ENCODE measurements at places on chromosomes 1 and 21.
A peak's percentile ranks its signal among the peaks of the same experiment; 100 is the strongest.

- no peak for DNase-seq
These were observed 21.5 kb upstream of the FMN2 start for GRCh38 chr1:240070188-240070587.

- no peak for DNase-seq
These were observed 49.7 kb downstream of the SLX9 start for GRCh38 chr21:44989537-44989886.

- DNase-seq: no peak
These were observed 8.5 kb downstream of the OVGP1 start for GRCh38 chr1:111419037-111419436.

- no peak for DNase-seq
These were observed 10.3 kb downstream of the SIM2 start for GRCh38 chr21:36709030-36709867.

GRCh38 chr1:160641323-160642280 lies 5.2 kb downstream of the SLAMF1 start:
- no peak for DNase-seq

DNA sequence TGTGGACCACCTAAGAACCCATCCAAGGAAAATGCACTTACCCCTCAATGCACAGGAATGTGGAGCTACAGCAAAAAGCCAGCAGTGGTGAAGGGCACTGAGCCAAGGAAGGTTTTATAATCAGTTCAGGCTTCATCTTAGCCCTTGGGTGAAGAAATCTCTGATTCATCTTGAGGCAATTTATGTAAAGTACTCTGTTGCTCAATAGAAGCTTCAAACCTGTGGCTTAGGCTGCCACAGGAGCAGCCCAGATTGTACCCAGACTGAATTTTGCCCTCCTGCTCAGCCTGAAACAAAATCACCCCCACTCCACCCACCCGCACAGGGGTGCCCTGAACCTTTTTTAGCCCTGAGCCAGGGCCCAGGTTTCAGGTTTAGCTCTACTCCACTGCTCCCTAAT lies at the start of gene S100A12:
TSS of gene S100A12 (minus strand) at position 111 of the 400 bp plus-strand sequence. CDS start 1,029 bp downstream, outside the sequence.
- DNase-seq: no peak

- no peak for DNase-seq
These were observed 13.8 kb downstream of the UBASH3A start for GRCh38 chr21:42417533-42417932.

GRCh38 chr1:1597275-1597930 lies 2.5 kb downstream of the FNDC10 start:
- DNase-seq: no peak

GRCh38 chr1:10295481-10296085 lies 85.2 kb downstream of the KIF1B start:
- no peak for DNase-seq

DNA sequence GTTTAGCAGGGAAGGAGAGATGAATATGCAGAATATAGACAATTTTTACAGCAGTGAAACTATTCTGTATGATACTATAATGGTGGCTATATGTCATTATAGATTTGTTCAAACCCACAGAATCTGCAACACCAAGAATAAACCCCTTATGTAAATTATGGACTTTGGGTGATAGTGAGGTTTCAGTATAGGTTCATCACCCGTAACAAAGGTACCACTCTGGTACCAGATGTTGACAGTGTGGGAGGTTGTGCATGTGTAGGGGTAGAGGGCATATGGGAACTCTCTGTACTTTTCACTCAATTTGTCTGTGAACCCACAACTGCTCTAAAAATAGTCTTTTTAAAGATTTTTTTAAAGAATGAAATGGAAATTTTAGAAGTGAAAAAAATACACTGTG lies 29.9 kb upstream of the PRDX6 start:
- no peak for DNase-seq

GRCh38 chr1:147247656-147248238 lies 5.3 kb downstream of the CHD1L start:
- no peak for DNase-seq

GRCh38 chr1:21857142-21857839 lies 45.2 kb downstream of the LDLRAD2 start:
- no peak for DNase-seq

DNA sequence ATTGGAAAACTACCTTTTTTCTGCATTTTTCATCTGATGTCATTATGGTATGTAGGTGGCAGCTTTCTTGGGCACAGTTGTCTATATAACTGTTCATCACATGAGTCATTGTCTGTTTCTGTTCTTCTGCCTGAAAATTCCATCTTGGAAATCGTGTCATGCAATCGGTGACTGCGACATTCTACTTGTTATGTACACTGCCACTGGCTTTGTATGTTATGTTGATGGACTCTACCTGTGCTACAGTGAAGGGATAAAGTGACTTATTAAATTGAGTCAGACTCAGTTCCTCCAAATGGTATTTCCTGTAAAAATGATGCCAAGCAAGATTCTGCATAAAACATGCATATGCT lies 8.6 kb downstream of the SMAP2 start:
- no peak for DNase-seq

- no peak for DNase-seq
These were observed 14.5 kb downstream of the CFHR4 start for GRCh38 chr1:196902344-196902743.

- DNase-seq: no peak
These were observed 415.3 kb upstream of the CAMK1G start for GRCh38 chr1:209168204-209168603.

GRCh38 chr1:226700861-226701260 lies 38.2 kb downstream of the ITPKB start:
- DNase-seq: no peak

- DNase-seq: no peak
These were observed 365.5 kb downstream of the PRDM2 start for GRCh38 chr1:14065486-14065885.

GRCh38 chr1:224482619-224483018 lies 48.0 kb upstream of the WDR26 start:
- no peak for DNase-seq

- no peak for DNase-seq
These were observed 19.7 kb downstream of the PRAMEF1 start for GRCh38 chr1:12810691-12811408.

- DNase-seq: no peak
These were observed 29.2 kb downstream of the NID1 start for GRCh38 chr1:236035681-236036101.

DNA sequence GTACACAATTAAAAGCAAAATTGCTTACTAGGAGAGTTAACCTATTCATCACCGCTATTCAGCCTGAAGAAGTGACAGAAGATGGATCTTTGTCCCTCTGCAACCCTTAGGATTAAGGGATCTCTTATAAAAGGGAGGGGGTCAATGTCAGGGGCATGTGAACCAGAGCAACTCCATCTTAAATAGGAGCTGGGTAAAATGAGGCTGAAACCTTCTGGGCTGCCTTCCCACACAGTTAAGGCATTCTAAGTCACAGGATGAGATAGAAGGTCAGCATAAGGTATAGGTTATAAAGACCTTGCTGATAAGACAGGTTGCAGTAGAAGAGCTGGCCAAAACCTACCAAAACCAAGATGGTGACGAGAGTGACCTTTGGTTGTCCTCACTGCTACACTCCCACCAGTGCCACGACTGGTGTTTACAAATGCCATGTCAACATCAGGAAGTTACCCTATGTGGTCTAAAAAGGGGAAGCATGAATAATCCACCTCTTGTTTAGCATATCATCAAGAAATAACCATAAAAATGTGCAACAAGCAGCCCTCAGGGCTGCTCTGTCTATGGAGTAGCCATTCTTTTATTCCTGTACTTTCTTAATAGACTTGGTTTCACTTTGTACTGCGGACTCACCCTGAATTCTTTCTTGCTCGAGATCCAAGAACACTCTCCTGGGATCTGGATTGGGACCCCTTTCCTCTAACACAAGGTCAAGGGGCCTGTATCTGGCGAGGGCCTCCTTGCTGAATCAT lies 35.3 kb upstream of the NEK2 start:
- DNase-seq: no peak

GRCh38 chr1:23383577-23384311 lies 14.1 kb upstream of the ZNF436 start:
- no peak for DNase-seq

DNA sequence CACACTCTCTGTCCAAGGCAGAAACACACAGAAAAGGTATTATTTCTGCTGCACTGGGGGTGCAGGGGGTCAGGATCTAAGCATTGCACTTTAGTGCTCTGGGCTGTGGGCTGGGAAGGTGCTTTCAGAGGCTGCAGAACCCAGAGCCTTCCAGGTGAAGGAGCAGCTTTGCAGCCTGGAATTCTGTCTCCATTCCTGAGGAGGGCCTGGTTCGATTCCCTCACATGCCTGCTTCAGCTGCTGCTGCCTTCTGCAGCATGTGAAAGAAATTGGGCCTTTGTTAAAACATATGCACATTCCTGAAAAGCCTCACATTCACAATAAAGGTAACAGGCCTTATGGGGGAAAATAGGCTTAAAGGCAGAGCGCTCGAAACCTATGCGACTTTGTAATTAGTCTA lies 35.9 kb downstream of the VTCN1 start:
- DNase-seq: no peak

GRCh38 chr1:5515501-5515900 lies 476.7 kb downstream of the NPHP4 start:
- DNase-seq: no peak

DNA sequence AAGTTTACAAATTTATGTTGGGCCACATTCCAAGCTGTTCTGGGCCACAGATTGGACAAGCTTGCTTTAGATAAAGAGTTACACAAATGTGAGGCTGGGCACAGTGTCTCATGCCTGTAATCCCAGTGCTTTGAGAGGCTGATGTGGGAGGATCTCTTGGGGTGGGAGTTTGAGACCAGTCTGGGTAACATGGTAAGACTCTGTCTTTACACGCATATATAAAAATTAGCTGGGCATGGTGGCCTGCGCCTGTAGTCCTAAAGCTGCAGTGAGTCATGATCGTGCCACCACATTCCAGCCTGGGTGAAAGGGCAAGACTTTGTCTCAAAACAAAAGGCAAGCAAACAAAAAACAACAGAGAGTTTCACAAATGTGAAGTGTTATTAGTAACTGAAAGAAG lies 5.9 kb upstream of the VCAM1 start:
- no peak for DNase-seq

DNA sequence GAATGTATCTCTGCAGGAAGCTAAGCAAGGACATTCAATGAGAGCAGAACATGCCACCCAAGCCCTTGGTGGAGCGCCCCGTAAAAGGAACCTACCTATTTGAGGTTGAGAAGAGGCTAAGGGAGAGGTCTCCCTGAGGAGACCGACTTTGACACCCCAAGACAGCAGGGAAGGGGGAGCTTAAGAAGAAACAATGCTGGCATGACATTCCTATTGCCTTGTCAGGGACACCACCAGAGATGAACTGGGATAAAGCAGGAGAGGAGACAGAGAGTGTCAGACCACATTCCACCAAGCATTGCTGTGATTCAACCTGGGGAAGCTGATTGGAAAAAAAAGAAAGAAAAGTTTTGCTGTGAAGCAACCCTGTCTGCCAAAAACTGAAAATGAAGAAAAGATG lies 13.3 kb upstream of the S100A2 start:
- no peak for DNase-seq

DNA sequence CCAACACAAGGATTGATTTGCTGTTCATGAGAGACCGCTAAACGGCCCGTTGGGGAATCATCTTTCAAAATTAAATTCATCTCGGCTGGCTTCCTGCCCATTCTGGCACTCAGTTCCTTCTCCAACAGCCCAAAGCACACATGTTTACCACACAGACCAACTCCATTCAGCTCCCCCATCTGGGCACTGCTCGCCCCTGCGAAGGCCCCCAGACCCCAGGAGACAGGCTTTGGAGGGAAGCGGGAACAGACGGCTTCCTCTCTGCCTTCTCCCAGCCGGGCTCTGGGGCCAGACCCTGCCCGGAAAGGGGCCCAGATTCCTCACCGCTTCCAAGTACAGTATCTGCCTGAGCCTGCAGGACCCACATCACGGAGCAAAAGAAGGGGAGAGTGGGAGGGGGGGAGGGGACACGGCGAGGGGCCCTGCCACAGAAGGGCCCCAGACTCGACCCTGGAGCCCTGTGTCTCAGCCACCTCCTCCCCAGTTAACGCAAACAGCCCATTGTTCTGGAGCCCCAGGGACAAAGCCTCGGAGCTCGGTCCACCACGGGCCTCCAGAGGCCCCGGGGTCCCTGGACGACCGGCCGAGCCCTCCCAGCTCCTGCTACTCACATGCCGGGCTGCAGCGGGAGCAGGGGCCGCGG lies 660 bp downstream of the MEGF6 start:
- DNase-seq: no peak

DNA sequence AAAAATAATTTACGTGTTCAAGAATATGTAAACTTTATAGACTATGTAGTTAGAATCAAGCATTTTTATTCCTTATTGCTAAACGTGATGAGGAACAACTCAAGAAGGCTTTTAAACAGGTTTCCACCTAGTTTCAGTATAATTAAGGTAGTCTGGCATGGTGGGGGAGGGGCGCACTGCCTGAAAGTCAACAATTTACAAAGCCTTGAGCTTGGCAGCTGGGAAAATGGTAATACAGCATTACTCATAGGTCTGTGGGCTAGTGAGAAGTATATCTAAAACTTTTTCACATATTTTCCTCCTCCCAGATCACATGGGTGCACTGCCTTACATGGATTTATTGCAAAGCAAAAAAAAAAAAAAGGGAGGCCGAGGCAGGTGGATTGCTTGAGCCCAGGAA lies 75.2 kb downstream of the EVI5 start:
- DNase-seq: no peak

- DNase-seq: peak; percentile 32
These were observed 283.5 kb downstream of the S1PR1 start for GRCh38 chr1:101520302-101520701.

- DNase-seq: no peak
These were observed 149.1 kb upstream of the USP24 start for GRCh38 chr1:55364216-55364615.

DNA sequence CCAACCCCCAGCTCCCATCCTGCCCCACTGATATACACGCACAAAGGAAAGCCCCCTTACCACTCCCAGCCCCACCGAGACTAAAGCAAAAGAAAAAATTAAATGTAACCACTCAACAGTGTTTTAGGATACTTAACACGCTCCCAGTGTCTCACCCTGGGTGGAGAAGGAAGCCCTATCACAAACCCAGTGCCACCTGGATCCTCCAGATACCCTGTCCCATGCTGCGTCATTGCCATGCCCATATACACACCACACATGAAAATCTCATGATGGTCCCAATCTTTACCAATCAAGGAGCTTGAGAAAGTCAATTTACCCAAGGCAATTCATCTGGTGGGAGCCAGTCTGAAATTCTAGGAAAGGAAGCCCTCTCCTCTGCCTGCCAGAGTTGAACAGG lies 11.2 kb downstream of the KIAA1614 start:
- no peak for DNase-seq

- DNase-seq: no peak
These were observed 20.9 kb upstream of the GORAB start for GRCh38 chr1:170511038-170511437.

- DNase-seq: peak; percentile 38
These were observed 13.1 kb downstream of the MAP1LC3C start for GRCh38 chr1:241985787-241986186.

GRCh38 chr1:222372221-222372620 lies 175.7 kb downstream of the HHIPL2 start:
- DNase-seq: no peak

- DNase-seq: no peak
These were observed 113.9 kb downstream of the TOMM20 start for GRCh38 chr1:235014756-235015155.

Data from HCT116 (cell line).